ENCODE measurements at places on chromosomes 6 and 20.

DNA sequence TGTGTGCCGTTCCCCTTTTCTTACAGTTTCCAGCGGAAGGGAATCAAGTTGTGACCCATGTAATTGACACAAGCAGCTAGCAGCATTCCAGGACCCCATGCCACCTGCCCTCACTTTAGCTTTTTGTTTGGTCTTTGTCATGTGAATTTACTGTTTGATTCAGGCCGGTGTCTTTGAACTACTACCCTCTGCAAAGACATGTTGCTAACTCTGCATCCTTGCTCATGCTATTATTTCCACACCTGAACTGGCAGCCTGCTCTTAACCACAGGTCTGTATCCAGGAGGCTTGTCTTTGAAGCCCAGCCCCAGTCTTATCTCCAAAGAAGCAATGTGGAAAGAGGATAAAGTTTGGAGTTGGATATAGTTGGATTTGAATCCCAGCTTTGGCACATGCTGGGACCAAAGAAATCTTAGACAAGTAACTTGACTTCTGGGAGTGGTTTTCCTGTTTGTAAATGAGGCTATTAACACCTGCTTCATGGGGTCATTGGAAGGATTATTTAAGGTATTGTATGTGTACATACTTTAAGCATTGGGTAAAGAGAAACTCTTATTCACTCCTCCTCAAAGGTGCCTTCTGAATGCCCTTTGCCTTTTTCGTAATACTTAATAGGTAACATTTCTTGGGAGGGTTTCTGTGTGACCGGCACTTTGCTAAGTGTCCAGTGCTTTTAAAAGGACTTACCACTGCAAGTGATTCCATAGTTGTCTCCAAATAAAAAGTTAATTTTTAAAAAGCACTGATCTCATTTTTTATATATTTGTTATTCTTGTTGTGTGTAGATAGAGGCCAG, 52.4 kb downstream of the RALY start:
- DNase-seq: no peak

DNA sequence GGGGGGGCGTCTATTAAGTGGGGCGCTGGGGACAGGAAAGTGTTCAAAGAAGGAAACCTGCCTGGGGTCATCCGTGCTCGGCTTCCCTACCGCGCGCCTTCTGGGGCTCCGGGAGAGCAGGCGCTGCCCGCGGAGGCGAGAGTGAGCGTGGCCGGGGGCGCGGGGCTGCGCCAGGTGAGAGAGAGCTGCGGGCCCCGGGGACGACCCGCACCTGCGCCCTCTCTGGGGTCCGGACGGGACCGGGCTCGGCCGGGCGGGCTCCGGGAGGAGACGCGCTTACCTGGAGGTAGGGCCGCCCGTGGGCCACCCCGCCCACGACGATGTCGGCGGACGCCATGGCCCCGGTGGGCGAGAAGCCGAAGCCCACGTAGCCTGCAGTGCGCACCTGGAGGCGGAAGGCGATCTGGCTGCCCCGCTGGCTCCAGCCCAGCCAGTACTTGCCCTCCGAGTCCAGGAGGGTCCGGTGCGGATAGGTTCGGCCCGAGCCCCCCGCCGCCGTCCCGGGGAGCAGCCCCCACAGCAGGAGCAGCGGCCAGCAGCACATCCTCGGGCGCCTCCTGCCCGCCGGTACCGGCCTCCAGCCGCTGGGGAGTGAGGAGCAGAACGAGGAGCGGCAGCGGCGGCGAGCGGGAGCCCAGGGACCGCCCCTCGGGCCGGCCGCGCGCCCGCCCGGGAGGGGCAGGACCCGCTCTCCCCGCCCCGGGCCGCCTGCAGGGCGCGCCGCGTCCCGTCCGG, at the start of gene MOXD1:
Gene MOXD1 (minus strand): TSS at position 593 of the 735 bp plus-strand sequence. CDS start 49 bp downstream, at position 544.
- no peak for DNase-seq

DNA sequence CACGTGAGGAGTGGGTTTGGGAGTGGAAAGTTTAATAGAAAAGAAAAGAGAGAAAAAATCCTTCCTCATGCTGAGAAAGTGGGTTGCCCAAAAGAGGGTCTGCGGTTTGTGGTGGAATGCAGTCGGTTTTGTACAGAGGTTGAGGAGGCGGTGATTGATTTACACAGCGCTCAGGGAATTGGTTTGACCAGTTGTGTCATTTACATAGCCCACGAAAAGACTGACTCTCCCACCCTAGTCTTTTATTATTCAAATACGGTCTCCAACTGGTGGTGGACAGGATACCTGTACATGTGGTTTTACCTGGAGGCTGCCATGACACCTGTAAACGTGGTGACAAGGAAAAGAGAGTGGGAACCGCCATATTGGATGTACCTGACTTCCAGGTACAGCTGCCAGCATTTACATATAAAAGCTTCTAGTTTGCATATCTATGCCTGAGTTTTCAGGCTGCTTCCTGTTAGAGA, 42.1 kb downstream of the HLA-DPB1 start:
- no peak for DNase-seq

DNA sequence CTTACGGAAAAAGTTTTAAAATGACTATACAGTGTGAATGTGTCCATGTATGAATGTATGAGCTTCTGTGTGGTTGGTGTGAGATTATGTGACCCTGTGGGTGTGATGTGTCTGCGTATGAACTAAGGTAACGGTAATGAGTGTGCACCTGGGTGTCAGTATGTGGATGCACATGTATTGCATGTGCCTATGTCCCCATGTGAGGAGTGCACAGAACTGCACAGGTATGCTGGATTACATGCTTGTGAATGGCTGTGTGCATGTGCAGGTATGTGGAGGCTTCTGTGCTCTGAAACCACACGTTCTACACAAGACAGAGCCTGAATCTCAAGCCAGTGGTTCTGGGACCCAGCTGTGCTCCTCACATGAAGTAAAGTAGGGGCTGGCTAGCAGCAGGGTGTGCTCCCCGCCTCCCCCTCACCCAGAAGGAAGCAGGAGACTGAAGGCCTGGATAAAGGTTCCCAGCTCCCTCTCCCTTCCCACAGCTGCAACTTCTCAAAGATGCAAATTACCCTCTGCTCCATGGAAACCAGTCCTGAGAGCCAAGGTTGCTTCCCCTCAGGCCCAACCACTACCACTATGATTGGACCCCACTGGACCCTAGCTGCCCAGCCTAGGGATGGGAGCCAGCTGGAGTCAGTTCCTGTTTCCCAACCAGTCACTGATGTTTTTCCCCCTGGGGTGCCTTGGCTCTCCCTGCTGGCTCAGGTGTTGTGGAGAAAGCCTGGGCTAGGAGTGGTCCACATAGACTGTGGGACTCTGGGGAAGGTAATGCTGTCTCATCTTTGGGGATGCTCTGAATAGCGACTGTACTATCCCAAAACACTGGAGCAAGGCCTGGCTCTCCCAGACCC, 24.8 kb upstream of the SPDEF start:
- no peak for DNase-seq

GRCh38 chr6:123909989-123910388, 106.3 kb downstream of the NKAIN2 start:
- DNase-seq: no peak

GRCh38 chr6:161353208-161353613, 79.3 kb upstream of the AGPAT4 start:
- peak; percentile 38 for DNase-seq

GRCh38 chr20:3814928-3815495, 5.3 kb upstream of the AP5S1 start:
- no peak for DNase-seq

DNA sequence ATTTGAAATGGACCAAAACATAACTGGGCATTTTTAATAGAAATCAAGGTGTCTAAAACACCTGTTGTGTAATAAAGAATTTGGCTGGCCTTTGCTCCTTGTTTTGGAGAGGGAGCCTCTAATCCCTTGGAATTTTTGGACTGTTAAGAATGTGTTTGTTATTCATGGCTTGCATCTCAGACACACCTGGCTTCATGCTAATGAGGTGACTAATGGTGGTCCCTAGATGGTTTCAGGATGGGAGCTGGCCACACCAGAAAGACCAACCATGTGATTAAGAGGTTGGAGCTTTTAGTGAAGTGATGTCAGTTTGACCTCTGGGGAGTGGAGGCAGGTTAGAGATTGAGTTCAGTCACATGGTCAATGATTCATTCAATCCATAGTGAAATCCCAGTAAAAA, 328.4 kb downstream of the DHX35 start:
- DNase-seq: no peak

GRCh38 chr6:55892749-55893357, 17.5 kb upstream of the BMP5 start:
- no peak for DNase-seq

- DNase-seq: peak; percentile 91
Observed at GRCh38 chr6:125598422-125598821, 151.0 kb upstream of the HEY2 start.

- no peak for DNase-seq
Observed at GRCh38 chr6:80610846-80611245, 504.4 kb downstream of the BCKDHB start.

DNA sequence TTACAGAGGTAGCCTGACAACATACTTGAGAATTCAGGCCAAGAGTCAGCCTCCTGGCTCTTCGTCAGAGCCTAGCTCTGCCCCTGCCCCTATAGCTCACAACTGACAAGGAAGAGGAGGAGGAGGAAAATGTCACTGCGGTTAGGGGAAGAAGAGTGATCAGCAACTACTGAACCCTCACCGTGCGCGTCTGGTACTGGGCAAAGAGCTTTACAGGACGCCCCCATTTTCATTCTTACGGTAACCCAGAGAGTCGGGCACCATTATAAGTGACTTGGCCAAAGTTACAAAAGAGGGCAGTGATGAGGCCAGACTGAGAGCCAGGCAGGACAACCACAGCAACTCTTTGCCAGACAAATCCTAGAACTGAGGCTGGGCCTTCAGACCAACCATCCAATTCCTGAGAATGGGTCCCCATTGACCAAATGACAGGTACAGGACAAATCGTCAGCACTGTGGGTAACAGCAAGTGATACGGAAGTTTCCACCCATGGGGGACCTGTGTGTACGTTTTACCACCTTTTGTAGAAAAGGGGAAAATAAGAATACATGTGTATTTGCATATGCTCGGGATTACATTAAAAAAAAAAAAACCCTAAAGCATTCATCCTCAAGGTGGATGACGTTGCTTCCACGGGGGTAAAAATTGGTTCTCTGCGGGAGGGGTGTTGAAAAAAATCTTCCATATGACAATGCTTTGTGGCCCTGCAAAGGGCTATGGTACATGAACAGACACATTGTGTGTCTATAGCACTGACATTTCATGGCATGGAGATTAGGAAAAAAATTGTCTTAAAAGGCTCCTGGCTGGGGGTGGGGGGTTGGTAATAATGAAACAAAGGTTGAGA, 118.0 kb downstream of the NFATC2 start:
- no peak for DNase-seq

GRCh38 chr6:147071776-147072175, 132.4 kb upstream of the STXBP5 start:
- no peak for DNase-seq

DNA sequence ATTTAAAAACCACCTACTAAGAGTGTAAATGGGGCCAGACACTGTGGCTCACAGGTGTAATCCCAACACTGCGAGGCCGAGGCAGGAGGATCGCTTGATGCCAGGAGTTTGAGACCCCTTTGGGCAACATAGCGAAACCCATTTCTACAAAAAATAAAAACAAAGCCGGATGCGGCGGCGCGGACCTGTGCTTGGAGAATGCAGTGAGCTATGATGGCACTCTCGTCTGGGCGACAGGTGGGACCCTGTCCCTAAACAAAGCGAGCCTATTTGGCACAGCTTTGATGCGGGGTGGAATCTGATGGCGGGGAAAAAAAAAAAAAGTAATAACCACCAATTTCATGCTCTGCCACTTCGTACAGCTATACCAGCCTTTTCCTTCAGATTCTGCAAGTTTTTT, 1.1 kb downstream of the TCP1 start:
- no peak for DNase-seq

- DNase-seq: no peak
Observed at GRCh38 chr6:46895930-46896329, 25.8 kb downstream of the ADGRF5 start.

DNA sequence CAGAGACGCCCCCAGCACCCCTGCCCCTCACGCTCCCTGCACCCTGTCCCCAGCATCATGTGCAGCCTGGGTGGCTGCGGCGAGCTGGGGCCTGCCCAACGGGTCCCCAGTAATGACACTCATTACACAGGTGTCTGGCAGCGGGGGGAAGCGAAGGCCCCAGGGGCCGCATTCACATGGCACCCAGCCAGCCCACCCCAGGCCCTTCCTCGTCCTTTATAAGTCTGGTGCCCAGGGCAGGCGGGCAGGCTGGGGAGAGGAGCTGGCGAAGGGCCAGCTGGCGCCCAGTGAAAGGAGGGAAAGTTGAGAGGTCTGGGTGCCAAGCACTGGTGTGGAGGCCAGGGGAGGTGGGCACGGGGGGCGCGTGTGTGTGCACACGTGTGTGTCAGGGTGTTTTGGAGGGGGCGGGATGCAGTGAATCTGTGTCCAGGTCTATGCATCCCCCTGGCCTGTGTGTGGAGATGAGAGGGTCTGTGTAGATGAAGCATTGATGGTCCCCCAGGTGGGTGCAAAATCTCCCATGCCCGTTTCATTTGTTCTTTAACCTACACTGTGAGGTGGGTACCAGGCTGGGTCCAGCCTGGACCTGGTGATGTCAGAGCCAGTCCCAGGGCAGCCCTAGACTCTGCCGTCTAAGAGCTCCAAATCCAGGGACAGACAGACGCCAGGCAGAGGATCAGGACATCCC, 105.3 kb downstream of the CEBPB start:
- no peak for DNase-seq

DNA sequence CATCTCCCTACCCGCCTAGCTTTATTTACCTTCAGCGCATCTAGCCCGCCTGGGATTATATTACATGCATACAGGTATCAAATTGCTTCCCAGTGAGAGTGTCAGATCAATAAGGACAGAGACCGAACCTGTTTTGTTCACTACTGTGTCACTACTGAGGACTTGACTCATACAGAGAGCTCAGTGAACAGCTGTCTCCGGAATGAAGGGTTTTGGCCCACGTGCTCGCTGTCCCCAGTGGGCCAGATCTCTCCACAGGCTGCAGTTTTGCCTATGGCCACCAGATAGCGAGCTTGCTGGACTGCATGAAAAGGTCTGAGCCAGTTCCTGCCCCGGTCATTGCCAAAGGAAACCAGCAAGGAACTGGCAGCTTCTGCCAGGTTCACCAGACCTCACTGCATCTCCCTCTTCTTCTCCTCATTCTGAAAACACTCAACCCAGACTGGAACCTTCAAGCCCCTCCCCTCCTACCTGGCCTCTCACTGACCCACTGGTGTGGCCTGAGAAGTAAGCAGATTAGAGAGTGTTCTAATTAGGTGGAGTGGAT, 150.8 kb downstream of the ZMYND8 start:
- DNase-seq: peak; percentile 27

DNA sequence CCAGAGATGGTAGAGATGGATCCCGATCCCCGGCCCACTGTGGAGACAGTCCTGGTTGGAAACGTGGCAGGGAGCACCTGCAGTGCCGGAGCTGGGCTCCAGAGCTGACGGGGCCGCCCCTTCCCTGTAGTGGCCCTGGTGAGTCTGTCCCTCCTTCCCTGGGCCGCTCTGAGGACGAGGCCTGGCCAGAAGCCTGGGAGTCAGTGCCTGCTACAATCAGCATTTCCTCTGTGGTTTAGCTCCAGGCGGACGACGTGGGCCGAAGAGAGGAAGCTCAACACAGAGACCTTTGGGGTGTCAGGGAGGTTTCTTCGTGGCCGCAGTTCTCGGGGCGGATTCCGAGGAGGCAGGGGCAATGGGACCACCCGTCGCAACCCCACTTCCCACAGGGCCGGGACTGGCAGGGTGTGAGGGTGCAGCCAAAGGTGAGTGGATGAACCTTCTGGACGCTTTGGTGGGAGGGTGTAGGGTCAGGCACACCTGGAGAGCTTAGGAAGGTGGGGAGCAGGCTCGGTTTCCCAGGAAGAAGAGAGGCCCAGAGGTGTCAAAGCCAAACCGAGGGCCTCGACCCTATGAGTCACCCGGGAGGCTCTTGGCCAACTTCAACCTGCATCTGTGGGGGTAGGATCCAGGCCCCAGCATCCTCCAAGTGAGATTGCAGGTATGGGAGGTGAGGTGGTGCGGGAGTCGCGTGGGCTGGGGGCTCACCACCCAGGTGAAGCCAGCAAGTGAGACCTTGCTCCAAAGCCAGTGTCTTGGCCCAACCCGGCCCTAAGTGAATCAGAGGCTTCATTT, 9.9 kb downstream of the PSMA7 start:
- peak; percentile 73 for DNase-seq

Data from inflammatory macrophage treated with lipopolysaccharide for 4 hours (primary cell).